ENCODE measurements at places on chromosomes 6 and 20.
A peak's percentile ranks its signal among the peaks of the same experiment; 100 is the strongest.

DNA sequence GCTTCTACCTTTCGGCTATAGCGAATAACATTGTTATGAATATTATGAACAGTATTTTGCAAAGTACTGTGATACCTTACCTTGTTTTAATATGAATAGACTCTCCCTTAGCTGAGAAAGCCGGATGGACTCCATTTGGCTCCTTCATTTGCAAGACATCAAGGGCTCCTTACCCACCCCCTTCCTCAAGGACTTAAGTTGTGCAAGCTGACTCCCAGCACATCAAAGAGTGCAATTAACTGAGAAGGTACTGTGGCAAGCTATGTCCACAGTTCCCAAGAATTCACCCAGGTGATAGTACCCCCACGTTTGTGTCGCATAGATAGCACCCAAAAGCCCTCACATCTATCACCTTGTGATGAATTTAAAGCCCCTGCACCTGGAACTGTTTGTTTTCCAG lies 11.2 kb downstream of the CST5 start:
- DNase-seq, result no peak

GRCh38 chr6:36688739-36689075 lies 8.9 kb upstream of the RAB44 start:
- DNase-seq, result no peak

- DNase-seq, result no peak
Measured at GRCh38 chr6:162904069-162904663, 176.4 kb downstream of the PACRG start.

DNA sequence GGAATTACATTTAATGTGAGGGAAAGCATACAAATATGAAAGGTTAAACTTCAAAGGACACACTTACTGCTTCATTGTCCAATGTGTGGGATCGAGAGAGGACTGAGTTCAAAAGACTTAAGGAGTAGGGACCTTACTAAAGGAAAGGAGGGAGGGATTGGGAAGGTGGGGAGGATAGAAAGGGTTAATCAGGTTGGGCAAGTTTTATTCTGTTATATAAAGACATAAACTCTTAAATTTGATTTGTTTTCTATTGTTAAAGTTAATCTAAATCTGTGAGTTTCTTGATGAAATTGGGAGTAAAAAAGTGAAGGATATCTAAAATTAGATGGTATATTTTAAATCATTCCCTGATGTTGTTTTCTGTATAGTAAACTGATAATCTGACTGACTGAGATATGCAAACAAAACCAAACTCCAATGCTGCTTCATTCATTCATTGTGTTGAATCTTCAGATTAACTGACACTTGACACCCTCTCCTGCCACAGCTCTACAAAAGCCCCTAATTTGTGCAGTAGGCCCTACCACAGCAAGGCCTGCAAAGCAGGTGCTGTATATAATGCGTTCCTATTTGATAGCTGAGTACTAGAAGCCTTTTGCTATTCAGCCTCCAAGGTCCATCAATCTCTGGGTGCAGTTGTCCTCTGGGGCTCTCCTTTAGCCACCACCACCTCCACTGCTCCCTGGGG lies 1.3 kb upstream of the UBE2J1 start:
- DNase-seq, result no peak

DNA sequence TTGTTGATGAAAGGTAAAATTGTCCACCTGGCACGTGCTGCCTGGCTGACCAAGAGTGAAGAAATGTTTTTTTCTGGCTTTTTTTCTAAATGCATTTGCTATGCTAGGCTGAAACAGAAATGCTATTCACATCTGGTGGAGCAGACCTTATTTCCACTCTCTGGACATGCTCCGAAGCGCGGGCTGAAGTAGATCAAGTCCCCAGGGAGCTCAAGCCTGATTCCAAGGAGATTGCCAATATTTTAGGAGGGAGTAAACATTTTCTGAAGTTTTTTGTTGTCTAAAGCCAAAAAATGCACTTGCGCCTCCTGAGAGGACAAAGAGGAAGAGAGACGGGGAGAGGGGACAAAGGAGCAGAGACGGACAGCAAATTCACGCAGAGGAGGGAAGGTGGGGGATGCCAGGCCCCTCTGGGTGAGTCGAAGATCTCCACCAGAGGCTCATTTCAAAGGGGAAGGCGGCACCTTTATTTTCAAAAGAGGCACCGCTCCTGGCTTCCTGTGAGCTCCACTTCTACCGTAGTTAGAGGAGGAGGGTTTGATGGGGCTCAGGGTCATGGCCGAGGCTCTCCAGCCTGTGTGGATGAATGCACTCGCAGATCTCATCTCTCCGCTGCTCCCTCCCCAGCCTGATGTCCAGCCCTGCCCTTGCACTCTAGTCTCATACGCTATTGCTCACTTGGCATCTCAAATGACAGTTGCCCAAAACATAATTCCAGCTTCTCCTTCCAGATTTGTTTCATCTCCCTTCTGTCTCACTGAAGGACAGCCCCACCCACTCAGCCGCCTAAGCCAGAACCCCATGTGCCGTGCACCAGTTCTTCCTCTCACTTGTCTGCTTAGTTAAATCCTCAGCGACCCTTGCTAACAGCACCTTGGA lies 23.1 kb upstream of the SMOC2 start:
- no peak for DNase-seq

- DNase-seq, result no peak
Measured at GRCh38 chr6:99285881-99286280, 63.6 kb downstream of the FAXC start.

DNA sequence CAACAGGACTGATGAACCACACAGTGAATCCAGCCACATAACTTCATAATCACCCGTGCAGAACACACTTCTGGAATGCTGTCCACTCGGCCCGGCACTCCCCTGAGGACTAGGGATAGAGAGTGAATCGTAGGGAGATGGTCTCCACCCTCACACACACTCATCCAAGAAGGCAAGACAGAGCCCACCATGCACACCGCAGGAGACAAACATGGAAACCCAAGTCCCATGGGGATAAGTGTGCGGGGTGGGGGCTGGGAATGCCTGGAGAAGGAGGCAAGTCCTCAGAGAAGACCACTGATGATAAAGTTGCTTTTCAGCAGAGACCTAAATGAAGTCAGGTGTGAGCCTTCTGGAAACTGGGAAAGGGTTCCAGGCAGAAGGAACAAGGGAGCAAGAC lies 399.2 kb upstream of the AGPAT4 start:
- DNase-seq, result no peak

DNA sequence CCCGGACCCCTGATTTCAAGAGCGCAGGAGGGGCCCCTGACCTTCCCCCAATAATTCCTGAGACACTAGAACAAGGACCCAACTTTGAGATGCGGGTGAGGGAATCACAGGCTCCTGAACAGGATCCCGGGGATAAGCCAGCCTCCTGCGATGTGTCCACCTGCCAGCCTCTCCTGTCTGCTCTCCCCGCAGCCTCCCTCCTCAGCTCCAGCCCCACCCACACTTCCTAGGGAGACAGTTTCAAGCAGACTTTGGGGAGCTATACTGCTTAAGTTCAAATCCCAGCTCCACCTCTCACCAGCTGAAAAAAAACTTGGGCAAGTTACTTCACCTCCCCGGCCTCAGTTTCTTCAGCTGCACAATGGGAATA lies 50.8 kb downstream of the GRM4 start:
- DNase-seq, result no peak

DNA sequence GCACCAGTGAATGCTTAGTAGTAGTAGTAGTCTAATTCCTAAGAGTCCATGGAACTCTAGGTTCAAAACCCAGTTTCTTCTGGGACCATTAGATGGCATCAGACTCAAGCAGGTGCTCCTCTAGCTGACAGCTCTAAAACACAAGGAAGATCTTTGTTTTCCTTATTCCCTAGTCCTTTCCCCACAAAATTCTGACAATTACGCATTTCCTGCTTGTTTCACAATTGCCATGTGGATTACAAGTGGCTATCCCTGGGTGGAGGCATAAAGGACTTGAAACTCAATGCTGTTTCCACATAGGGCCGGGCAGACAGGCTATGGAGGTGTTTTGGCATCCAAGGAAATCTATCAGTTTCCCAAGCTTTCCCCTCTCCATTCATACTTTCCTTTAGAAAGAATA lies 9.2 kb upstream of the HLA-DOB start:
- DNase-seq, result peak; percentile 50

DNA sequence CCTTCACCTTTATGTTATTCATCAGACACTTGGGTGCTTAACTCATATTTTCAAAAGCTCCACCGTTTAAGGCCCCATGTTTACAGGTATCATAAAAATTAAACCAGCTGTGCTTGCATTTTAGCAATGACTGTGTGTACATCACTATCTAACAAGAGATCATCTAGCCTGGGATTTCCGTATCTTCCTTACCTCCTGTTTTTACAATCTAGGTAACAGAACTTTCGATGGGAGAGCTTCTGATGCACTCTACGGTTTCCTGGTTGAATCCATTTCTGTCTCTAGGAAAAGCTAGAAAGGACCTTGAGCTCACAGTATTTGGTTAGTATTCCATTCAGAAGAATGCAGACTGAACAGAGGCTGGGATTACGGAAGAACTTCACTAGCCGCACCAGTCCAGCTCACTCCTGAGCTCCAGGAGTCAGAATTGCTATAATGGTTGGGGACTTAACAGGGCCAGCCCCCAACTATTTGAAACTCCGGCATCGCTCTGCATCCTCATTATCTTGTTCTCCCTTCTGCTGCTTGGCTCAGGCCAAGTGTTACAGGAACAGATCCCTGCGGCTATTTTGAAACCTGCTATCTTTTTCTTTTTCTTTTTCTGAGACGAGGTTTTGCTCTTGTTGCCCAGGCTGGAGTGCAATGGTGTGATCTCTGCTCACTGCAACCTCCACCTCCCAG lies 13.0 kb upstream of the CLDN20 start:
- no peak for DNase-seq

- no peak for DNase-seq
Measured at GRCh38 chr20:37702403-37703034, 8.7 kb downstream of the CTNNBL1 start.

GRCh38 chr20:45500022-45500421 lies 15.4 kb downstream of the SPINT3 start:
- no peak for DNase-seq

- peak; percentile 21 for DNase-seq
Measured at GRCh38 chr6:132235596-132236280, 165.5 kb downstream of the MOXD1 start.

GRCh38 chr6:43825187-43826115 lies 55.4 kb downstream of the VEGFA start:
- no peak for DNase-seq
